Activated CD4-positive, CD25-positive, alpha-beta regulatory T cell treated with anti-CD3 and anti-CD28 coated beads, Interleukin-2, amount 50 U/mL, for 24 hours (primary cell): ENCODE measurements at places on chromosomes 12 and 14.

- no peak for ATAC-seq
Observed at GRCh38 chr12:89514751-89515150, 9.8 kb downstream of the GALNT4 start.

GRCh38 chr12:108367436-108367835 is 28.3 kb upstream of the CMKLR1 start:
- no peak for ATAC-seq

- no peak for ATAC-seq
Observed at GRCh38 chr14:59890676-59891075, 20.1 kb upstream of the RTN1 start.

DNA sequence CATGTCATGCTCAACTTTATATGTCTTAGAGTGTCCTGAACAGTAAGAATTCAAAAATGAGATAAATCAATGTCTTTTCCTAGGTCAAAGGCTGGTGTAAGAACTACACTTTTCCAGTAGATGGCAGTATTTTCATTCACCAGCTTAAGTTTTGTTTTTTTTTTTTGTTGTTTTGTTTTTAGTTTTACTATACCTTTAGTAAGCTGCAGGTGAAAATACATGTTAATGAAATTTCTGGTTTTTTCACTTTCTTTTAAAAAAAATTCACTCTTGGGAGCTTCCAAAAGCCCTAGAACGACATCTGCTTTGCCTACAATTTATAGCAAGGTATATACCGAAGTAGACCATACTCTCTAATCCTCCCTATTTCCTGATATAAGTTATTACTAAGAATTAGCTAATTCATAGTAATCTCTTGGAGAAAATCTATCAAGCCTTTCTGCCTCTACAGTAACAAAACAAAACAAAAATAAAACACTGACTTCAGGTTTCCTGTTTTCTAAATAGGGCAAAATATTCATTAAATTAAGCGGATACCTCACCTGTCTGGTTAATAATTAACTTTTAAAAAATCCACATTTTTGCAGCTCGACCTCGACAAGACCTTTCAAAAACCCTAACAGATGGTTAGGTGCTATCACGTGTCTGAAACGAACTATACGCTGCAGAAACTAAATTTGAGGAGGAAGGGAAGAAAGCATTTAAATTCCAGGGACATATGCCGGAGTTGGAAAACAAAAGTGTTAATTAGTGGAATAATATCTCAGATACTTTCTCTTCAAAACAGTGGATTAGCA is 2.7 kb upstream of the SAMD4A start:
- no peak for ATAC-seq

DNA sequence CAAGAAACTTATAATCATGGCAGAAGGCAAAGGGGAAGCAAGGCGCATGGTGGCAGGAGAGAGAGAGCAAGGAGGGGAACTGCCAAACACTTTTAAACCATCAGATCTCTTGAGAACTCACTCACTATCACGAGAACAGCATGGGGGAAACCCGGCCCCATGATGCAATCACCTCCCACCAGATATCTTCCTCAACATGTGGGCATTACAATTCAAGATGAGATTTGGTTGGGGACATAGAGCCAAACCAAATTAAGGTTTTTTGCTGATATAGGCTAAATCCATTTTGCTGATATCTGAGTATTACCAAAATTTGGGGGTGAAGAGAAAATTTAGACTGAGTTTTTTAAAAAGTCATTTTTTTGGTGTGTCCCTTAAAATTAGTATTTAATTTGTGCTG is 54.9 kb upstream of the TMX1 start:
- ATAC-seq: no peak

GRCh38 chr14:68526512-68527091 is 266.3 kb downstream of the ZFP36L1 start:
- ATAC-seq: no peak

DNA sequence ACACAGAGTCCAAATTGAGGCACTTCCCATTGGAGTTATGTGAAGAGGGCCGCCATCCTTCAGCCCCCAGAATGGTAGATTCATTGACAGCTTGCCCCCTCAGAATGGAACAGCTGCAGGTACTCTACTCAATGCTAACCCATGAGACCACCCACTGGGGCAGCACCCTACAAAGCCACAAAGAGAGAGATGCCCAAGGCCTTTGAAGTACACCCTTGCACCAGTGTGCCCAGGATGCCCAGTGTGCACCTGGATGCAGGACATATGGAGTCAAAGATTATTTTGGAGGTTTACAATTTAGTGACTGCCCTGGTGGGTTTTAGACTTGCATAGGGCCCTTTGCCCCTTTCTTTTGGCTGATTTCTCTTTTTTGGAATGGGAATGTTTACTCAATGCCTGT is 933.9 kb downstream of the SLC16A7 start:
- no peak for ATAC-seq

DNA sequence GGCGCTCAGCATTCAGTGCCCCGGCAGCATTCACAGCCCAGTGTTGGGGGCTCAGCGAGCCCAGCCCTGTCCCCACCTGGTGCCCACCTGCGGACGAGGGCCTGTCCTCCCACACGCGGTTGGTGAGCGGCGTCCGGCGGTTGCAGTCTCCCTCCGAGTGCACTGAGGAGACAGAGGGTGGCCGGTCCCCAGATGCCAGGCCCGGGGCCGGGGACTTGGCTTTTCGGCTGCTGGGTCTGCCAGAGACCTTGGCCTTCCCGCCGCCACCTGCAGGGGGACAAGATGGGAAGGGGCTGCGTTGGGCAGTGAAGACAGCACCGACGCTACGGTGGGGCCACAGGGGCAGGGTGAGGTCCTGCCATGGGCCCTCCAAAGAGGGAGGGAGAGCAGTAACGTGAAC is 31.2 kb downstream of the RFLNA start:
- ATAC-seq: no peak

- ATAC-seq: no peak
Observed at GRCh38 chr14:71467361-71467811, 464.8 kb upstream of the RGS6 start.

DNA sequence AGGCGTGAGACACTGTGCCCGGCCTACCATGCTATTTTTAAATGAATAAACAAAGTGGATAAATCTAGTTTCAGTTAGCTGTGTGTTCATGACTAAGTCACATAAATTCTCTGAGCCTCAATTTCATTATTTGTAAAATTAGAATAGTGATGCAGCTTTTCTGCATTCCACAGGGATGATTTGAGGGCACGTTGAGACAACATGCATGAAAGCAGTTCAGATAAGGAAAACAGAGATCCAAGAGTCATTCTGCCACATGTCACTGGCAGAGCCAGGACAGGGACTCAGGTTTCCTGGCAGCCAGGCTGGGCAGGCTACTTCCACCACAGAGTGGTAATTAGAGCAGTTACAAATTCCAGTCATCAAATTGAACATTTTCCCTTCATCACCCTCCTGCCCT is 2.9 kb upstream of the PPP4R4 start:
- ATAC-seq: no peak

GRCh38 chr14:87002776-87003175 is 990.2 kb downstream of the GALC start:
- ATAC-seq: no peak

GRCh38 chr14:99755629-99756603 is 37.3 kb upstream of the EML1 start:
- no peak for ATAC-seq

- no peak for ATAC-seq
Observed at GRCh38 chr14:94823556-94824341, 53.8 kb upstream of the GSC start.

DNA sequence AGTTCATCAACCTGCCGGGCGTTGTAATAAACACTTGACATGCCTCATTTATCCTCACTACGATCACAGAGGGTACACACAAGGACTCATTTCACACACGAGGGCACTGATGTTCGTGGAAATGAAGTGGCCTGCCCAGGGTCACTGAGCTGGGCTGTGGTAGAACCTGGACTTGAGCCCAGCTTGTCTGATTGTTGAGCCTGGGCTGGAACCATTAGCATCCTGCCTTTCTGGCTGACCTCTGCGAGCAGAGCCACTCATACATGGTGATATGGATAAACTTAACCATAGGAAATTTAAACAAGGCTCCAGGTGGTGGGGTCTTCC is 16.6 kb upstream of the JDP2 start:
- ATAC-seq: no peak

- ATAC-seq: no peak
Observed at GRCh38 chr12:124790650-124791400, 72.8 kb downstream of the SCARB1 start.

GRCh38 chr12:106753526-106753925 is 21.0 kb upstream of the RIC8B start:
- peak; percentile 94 for ATAC-seq

DNA sequence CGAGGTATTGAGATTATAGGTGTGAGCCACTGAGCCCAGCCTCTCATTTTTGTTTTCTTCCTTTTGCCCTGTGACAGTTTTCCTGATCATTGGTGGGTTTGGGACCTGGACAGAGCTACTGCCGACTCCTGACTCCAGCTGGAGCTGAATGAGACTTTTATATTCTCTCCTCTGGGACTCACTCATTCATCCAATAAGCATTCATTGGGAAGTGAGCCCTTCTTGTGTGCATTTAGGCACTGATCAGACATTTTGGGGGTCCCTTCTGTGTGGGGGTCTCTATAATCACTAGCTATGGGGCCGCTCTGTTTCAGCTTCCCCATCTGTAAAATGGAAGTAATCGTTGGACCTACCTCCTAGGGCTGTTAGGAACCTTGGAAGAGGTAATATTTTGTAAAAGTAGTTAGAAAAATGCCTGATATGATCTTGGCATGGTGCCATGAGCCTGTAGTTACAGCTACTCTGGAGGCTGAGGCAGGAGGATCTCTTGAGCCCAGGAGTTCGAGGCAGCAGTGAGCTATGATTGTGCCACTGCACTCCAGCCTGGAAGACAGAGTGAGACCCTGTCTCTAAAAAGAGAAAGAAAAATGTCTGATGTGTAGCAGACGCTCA is 7.2 kb downstream of the SH2B3 start:
- no peak for ATAC-seq

- no peak for ATAC-seq
Observed at GRCh38 chr12:95848575-95849388, 10.0 kb upstream of the SNRPF start.

GRCh38 chr12:100127766-100128511 is 14.7 kb downstream of the BLTP3B start:
- no peak for ATAC-seq

GRCh38 chr14:72801381-72801812 is 92.5 kb downstream of the DPF3 start:
- peak; percentile 60 for ATAC-seq

DNA sequence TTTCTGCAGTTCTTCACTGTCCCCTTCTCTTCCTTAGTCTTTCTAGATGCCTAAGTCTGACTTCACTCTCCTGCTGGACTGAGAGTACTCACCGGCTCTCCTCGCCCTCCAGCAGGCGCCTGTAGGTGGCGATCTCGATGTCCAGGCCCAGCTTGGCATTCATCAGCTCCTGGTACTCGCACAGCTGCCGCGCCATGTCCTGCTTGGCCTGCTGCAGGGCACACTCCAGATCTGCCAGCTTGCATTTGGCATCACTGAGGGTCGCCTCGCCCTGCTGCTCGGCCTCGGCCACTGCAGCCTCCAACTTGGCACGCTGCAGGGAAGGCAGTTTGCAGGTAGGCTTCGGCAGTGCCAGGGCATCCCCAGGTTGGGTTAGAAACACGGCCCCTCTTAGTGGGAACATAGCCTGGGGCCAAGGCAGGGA is 5.2 kb downstream of the KRT84 start:
- ATAC-seq: no peak

- ATAC-seq: no peak
Observed at GRCh38 chr12:19397534-19397933, 41.8 kb upstream of the AEBP2 start.

GRCh38 chr12:40208707-40209446 is 15.9 kb upstream of the LRRK2 start:
- no peak for ATAC-seq

DNA sequence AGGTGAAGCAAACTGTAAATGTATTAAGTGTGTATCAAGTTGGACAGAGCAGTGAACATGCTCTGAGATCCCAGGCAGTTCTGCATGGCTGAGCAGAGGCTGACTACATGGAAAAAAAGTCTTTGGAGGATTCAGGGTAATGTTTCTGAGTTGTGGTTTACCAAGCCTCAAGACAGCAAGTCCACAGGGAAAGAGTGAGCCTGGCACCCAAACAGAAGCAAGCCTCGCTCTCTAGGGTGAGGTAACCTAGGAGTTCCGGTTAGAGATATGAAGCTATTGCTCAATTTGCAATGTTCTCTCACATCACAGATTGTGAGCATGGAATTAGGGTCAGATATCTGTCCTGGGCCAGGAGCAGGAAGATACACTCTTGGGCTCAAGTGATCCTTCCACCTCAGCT is 158.6 kb downstream of the MON2 start:
- ATAC-seq: no peak

DNA sequence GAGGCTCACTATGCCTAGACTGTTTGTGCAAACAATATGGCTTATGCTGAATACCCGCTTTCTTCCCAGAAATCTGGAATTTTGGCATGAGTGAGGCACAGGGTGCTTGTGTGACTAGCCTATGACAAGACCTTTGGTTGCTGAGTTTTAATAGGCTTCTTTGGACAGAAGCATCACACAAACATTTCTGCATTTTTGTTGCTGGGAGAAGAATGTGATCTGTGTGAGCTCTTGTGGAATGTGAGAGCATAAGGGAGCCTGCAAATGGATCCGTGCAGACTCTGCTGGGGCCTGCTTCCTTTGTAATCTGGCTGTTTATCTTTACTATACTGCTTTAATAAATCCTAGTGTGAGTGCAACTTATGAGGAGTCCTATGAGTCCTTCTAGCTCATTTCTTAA is 83.0 kb upstream of the ZDHHC17 start:
- no peak for ATAC-seq

- ATAC-seq: no peak
Observed at GRCh38 chr14:89823743-89824142, 130.8 kb downstream of the EFCAB11 start.

DNA sequence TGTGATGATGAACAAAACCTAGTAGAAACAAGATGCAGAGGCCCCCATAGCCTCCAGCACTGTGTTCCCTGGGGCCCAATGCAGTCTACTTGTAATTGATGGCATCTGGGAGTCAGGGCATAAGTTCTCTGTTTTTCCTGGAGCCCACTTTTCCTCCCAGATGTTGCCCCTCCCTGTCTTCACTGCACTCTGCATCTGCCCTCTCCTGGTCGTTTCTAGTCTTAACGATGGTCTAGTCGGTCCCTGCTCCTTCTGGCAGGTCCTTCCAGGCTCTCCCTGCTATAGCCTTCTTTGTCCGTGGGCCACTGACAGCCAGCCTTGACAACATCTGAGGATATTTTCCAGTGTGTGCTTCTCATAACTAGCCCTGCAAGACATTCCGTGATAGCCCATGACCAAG is 208.3 kb downstream of the GXYLT1 start:
- ATAC-seq: no peak

GRCh38 chr14:91509878-91510170 is 286 bp downstream of the PPP4R3A start:
- peak; percentile 18 for ATAC-seq

- ATAC-seq: peak; percentile 36
Observed at GRCh38 chr12:4288296-4289131, 15.0 kb downstream of the CCND2 start.

DNA sequence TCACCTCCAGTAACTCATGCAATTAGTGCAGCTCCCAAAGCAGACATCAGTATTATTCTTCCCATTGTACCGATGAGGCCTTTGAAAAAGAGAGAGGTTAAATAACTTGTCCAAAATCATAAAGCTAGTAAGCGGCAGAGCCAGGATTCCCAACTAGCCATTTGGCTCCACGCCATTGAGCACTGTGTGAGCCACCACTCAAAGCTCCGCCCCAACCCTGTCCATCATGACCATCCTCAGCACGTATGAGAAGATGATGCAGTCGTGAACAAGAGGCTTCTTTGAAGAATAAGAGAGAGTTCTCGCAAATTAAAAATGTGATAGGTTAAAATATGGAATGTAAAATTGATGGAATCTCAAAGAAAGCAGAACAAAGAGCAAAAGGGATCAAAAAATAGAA is 14.6 kb downstream of the CLMN start:
- no peak for ATAC-seq
